ENCODE measurements at places on chromosomes 1 and 21.

DNA sequence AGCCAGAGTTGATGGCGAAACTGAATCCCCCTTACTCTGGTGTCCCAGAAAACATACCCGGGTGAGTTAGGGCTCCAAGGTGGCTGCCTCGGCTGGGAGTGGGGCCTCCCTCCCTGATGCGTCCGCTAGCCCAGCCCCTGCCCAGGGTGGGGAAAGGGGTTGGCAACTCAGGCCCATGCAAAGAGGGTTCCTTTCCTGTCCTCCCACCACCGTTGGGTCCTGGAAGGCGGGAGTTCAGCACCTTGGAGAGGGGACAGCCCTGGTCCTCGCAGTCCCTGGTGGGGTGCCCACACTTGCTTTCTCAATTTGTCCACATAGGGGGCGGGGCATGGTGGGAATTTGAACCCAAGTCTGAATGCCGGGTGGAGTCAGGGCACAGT, 6.1 kb downstream of the SRM start:
- DNase-seq = no peak

DNA sequence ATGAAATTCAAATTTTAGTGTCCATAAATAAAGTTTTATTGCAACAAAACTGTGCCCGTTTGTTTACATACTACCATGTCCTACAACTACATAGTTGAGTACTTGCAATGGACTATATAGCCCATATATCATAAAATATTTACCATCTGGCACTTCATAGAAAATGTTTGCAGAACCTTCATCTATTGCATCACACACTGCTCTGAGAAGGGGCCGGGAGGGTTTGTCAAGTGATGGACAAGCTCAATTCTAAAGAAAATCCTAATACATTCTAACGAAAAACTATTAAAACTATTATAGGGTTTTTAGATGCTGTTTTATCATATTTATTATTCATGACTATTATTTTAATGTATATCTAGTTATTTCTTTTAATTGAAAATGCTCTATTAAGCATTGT, 35.9 kb downstream of the RGSL1 start:
- no peak for DNase-seq

DNA sequence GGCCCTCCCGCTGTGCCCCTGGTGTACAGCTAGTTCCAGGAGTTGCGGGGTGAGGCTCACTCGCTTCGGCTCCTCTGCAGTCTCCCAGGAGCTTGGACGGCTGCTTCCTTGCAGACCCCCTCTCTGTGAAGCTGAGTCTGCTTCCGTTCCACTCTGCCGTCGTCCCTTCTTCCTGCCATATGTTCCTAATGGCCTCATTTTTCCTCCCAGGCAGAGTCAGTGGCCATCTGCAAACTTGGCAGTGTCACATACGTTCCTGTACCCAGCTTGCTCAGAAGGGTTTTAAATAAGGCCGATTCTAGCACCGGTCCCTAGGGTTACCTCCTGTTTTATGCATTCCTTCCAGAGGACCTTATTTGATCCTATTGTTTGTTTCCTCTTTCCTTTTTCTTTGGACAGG, 21.3 kb downstream of the ACTL8 start:
- no peak for DNase-seq

DNA sequence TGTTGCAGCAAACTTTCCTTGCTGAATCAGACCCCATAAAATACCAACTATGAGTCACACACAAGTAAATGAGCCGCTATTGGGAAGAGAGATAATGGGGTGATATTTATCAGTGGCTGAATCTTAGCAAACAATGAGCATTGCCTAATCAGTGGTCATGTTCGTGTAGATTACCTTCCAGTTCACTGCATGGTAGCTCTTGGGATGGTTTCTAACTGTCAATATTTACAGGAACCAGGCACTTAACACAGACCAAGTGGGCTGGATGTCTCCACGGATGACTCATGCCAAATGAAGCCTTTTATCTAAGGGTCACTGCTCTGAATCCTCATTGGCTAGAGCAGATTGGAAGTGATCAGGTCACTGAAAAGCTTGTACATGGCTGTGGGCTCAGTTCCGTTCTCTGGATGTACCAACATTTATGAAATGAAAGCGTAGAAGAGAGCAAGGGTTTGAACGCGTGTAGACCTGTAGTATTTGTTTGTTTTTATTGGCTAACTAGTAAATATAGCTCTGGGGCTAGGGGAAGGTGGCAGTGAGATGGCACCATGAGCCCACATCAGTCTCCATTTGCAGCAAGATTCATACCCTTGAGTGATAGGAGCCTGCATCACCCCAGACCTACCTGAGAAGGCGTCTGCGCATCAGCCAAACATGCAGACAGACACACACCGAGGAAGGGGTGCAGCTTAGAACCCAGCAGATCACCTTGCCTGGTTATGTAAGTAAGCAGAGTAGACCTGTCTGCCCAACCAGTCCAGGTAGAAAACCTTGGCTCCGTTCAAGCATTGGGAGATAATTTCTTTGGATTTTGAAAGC, 153.3 kb downstream of the TOMM20 start:
- peak; percentile 60 for DNase-seq

GRCh38 chr1:28392027-28392652, 22.6 kb downstream of the PHACTR4 start:
- no peak for DNase-seq

- DNase-seq = no peak
Observed at GRCh38 chr21:44428281-44428960, 26.9 kb upstream of the LRRC3 start.

DNA sequence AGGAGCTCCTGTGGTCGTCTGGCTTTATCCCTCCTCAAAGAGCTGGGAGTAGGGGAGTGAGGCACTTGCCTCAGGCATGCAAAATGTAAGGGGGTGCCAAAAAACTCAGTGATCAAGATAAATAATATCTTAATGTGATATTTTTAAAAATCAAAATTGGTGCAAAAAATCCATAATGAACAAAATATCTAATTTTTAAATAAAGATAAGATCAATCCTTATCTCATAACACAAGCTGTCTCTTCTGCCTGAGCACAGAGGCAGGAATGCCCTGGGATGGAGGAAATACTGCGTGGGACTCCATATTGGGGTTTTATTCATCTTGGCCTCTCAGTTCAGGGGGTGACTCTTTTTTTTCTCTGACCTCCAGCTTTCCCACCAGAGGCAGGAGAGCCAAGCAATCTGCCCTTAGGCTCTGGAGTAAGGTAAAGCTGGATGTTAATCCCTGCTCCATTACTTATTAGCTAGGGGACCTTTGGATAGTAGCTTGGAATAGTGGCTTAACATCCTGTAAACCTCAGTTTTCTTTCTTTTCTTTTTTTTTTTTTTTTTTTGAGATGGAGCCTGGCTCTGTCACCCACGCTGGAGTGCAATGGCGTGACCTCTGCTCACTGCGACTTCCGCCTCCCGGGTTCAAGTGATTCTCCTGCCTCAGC, 77.3 kb upstream of the NFASC start:
- no peak for DNase-seq

- DNase-seq = peak; percentile 18
Observed at GRCh38 chr1:179599623-179600249, 8.1 kb downstream of the TDRD5 start.

DNA sequence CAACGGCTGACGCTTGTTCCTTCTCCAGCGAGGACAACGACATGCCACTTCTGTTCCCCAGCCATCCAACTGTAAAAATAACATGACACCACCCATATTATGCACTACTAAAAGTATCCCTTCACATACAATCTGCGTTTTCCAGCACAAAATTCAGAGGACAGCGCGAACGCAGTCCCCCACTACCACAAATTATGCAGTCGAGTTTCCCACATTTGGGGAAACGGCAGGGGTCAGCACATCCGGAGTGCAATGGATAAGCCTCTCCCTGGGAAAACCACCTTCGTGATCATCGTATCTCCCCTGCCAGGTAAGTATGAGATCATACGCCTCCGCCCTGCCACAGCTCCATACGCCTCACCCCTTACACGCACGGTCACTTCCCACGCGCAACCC, 120.9 kb downstream of the PPIAL4G start:
- DNase-seq = no peak

DNA sequence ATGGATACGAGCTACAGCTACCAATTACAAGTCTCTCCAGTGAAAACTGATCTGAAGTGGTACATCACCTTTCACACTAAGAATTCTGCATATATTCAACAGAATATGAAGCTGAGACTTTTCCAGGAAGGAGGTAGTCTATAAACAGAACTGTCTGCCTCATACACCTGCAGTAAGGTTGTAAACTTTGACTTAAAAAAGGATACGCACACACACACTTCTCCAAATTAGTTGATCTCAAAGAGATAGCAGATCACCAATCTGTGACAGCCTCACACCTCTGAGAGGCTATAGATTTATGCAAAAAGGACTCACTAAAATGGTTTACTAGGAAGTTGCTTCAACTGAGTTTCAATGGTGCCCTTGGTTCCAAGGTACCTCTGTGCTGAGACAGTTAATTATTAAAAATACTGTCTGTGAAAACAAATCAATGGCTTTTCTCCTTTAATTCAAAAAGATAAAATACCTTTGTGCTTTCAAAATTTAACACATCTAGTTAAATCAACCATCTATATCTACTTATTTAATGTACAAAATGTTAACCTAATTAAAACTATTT, 17.9 kb downstream of the ELK4 start:
- DNase-seq = no peak

GRCh38 chr1:193404236-193404635, 217.8 kb upstream of the B3GALT2 start:
- no peak for DNase-seq

DNA sequence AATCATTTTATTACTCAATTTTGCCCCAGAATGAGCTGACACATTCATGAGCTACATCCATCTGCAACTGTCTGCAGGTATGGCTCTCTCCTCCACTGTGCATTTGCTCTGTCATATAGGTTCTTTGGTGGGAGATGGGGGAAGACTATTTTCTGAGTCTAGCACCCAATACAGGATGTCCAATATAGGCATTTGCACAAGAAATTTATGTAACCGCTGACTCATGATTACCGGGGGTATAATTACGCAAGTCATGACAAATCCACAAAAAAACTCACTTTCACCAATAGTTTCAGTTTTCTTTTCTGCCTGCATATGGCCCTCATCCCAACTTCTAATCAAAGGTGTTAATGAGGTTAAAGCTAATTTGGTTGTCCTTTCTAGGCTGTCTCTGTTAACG, 17.5 kb upstream of the VSIG8 start:
- DNase-seq = no peak

- DNase-seq = no peak
Observed at GRCh38 chr21:24649691-24650090, 957.6 kb downstream of the MRPL39 start.

- no peak for DNase-seq
Observed at GRCh38 chr1:222798116-222798515, 16.7 kb upstream of the DISP1 start.

GRCh38 chr1:9112961-9113880, 15.7 kb downstream of the GPR157 start:
- DNase-seq = no peak

- DNase-seq = no peak
Observed at GRCh38 chr1:39623053-39623452, 16.4 kb downstream of the HEYL start.

GRCh38 chr1:119353836-119354235, 14.7 kb upstream of the HAO2 start:
- no peak for DNase-seq

- DNase-seq = peak; percentile 11
Observed at GRCh38 chr1:17742583-17742982, 12.6 kb upstream of the ACTL8 start.

GRCh38 chr1:181504399-181504842, 21.1 kb downstream of the CACNA1E start:
- DNase-seq = peak; percentile 47

All from NCI-H1092 (cell line).